ENCODE measurements at places on chromosomes 11 and 22.

GRCh38 chr11:78256962-78257361 lies 68.2 kb downstream of the USP35 start:
- DNase-seq, result no peak

- DNase-seq, result no peak
Observed at GRCh38 chr22:32364210-32364609, 6.5 kb downstream of the RFPL3 start.

DNA sequence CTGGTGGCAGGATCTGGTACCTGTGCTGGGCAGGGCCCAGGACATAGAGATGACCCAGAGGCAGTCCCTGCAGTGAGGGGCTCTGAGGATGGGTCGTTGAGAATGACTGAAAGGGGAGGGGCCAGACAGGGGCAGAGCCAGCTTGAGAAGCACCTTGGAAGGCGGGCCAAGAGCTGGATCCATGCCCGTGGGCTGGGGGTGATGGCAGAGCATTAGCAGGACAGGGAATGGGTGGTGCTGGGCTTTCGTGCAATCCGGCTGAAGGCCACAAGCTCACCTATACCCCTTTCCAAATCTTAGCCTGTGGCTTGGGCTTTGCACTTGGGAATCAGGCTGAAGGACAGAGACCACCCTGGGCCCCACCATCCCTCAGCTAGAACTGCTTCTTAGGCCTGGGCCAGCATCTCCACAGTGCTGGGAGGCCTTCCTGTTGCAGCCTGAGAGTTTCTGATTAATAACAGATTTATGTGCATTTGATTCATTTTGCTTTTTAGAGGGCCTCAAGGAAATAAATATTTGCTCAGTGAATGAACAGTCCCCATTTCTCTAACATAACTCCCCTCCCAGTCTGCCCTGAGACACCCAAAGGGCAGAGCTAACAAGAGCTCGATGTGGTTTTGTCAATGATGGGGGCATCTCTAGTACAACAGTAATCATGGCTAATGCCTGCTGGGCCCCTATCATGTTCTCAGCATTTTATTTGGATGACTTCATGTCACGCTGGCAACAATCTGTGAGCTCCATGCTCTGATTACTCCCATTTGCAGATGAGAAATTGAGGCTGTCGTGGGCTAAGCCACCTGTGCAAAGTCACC lies 39.3 kb downstream of the RIBC2 start:
- DNase-seq, result no peak

- no peak for DNase-seq
Observed at GRCh38 chr22:39600491-39601179, 30.1 kb downstream of the CACNA1I start.

GRCh38 chr11:104275992-104276391 lies 112.0 kb upstream of the PDGFD start:
- no peak for DNase-seq
